ENCODE measurements at places on chromosomes 5 and 9.

DNA sequence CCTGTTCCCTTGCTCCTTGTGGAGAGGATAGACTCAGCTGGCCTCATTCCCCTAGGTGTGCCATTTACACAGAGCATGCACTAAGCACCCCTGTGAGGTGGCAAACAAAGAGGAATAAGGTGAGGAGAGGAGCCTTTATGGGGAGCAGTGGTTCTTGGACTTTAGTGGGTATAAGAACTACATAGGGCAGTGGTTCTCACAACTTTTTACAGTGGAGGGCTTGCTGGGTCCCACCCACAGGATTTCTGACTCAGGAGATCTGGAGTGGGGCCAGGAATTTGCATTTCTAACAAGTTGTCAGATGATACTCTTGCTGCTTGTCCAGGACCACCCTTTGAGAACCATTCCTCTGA lies 42.0 kb downstream of the CSF1R start:
- no peak for DNase-seq

DNA sequence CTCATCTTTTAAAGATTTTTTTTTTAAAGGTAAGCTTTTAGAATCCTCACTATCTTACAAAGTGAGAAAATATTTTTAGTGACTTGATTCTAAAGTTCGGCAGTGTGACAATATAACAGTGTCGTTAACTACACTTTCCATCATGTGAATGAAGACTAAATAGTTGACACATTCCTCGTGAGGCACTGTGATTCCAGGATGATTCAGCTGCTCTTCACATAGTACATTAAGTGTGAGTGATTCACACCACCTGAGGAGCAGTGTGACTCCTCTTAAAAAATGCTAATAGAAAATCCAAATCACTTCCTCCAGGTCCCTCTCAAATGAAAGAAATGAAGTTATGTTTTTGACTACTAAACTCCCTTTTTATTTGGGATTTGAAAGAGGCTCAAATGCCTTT lies 589.5 kb downstream of the GABRG2 start:
- no peak for DNase-seq

DNA sequence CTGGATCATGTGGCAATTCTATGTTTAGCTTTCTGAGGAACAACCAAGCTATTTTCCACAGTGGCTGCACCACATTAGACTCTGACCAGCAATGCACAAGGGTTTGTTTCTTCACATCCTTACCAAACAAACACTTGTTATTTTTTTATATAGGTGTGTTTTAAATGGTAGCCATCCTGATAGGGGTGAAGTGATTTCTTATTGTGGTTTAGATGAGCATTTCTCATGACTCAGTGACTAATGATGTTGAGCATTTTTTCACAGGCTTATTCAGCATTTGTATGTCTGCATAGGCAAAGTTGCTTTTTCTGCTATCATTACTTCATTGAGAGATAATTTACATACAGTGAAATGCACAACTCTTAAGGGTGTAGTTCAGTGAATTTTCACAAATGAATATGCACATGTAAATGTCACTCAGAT lies 36.0 kb downstream of the ANKRD33B start:
- DNase-seq, result no peak

GRCh38 chr5:173535976-173536639 lies 80.3 kb downstream of the BOD1 start:
- DNase-seq, result no peak

DNA sequence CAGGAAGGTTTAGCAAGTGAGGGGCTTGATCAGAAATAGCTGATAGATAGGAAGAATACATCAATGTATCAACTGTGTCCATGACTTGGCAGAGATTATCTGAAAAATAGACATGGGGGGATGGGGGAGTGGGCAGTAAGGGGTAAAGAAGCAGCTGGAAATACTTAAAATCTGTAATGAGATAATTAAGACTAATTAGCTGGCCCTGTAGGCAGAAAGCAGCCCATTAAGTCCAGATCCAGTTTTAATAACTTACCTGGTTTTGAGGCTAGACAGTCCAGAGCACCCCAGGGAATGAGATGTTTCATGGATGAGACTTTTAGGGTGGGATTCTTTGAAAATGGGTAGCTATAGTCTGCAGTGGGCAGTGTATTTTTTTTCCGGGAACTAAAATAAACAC lies 116.9 kb upstream of the TLX3 start:
- no peak for DNase-seq

DNA sequence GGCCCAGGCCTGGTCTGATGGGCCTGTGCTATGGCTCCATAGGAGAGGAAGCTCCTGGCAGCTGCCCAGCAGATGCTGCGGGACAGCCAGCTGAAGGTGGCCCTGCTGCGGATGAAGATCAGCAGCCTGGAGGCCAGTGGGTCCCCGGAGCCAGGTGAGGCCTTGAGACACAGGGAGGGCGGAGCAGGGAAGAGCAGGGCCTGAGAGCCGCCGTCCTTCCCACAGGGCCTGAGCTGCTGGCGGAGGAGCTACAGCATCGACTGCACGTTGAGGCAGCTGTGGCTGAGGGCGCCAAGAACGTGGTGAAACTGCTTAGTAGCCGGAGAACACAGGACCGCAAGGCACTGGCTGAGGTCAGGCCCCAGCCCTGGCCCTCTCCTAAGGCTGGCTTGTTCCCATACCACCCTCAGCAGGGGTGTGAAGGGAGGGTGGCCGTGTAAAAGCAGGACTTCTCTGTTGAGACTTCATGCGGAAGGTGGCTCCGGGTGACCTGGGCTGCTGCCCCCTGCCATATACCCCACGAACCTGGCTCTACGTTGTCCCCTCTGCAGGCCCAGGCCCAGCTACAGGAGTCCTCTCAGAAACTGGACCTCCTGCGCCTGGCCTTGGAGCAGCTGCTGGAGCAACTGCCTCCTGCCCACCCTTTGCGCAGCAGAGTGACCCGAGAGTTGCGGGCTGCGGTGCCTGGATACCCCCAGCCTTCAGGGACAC lies 4.5 kb downstream of the PKN3 start:
- no peak for DNase-seq

DNA sequence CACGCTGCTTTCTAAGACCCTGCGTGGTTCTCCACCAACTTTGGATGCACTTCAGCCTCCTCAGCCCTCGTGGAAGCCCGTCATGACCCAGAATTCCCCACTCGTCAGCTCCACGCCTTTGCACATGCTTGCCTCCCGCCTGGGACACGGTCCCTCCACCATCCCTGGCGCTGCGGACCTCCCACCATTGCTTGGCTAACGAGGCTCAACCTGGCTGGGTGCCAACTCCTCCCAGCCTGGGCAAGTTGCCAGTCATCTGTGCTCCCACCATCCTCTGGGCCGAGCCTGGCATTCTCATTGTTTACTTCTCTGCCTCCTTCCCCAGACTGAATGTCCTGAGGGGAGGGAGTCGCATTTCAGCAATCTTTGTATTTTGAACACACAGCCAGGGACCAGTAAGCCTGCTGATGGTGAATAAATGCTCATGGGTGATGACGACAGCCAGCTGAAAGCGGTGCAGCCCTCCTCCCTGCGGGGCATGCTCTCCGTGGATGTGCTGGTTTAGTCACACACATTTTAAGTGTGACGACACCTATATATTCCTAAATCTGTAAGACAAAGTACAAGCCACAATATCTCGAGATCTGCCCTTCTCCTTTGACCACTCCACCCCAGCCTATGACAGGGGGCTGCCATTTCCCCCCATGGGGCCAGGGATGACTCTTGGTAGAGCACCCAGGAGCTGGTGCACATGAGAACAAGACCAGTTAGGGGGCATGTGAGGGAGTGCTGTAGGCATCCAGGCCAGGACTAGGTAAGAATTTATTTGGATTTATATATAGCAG lies 37.6 kb downstream of the ANKRD33B start:
- no peak for DNase-seq

DNA sequence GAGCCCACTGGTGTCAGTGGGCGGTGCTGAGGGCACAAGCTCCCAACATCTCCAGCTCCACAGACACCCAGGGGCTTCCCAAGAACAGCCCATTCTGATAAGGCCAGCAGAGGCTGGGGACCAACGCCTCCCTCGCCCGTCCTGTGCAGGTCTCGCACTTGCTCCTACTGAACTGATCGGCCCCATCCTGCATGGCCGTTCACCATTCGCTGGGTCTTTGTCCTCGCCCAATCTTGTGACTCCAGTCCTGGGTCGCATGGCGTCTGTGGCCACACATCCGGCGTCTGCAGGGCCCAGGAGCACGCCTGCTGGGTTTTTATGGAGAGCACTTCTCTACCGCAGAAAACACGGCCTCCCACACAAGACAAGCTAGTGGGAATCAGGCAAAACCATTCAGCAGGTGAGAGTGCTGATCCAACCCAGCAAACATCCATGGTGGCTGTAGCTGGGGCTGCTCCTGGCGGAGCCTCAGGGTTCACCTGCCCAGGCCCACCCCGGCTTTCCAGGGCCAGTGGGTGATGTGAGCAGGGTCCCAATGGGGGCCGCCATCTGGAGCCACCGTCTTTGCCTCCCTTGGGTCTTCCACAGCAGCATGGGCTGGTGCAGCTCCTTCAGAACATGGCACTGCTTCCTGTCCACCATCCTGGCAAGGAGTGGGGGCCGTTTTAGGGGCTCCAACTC lies 7.4 kb downstream of the LRRC14B start:
- DNase-seq, result no peak

GRCh38 chr9:91429501-91429900 lies 5.9 kb upstream of the NFIL3 start:
- no peak for DNase-seq

GRCh38 chr9:16626577-16627130 lies 243.8 kb downstream of the BNC2 start:
- no peak for DNase-seq

DNA sequence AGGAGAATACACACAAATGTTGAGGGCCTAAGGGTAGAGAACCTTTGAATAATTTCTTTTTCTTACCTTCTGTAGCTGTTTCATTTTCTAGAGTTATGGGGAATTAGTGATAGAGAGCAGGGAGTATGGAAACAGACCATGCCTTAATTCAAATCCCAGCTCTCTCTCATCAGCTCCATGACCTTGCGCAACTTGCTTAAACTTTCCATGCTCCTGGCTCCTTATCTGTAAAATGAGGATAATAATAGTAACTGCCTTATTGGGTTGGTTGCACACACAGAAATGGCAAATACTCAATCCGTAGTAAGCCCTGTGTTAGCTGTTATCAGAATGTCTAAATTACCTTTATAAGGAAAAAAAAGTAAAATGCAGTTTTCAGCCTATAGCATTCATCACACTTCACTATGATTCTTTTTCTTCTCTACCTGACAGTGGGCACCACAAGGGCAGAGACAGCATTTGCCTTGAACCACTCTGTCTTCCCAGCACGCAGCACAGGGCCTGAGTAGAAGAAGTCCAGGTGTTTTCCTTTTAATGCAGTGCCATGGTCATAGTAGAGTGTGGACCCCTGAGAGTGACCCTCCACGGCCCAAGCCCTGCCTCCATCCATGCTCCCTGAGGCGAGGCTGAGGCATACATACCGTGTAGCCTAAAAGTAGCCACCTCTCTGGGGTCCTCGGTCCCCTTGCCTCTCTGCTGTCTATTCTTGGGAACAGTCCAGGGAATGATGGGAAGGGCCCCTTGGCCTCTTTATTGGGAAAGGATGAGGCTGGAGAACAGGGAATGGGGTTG lies 17.4 kb downstream of the C5orf15 start:
- DNase-seq, result no peak

DNA sequence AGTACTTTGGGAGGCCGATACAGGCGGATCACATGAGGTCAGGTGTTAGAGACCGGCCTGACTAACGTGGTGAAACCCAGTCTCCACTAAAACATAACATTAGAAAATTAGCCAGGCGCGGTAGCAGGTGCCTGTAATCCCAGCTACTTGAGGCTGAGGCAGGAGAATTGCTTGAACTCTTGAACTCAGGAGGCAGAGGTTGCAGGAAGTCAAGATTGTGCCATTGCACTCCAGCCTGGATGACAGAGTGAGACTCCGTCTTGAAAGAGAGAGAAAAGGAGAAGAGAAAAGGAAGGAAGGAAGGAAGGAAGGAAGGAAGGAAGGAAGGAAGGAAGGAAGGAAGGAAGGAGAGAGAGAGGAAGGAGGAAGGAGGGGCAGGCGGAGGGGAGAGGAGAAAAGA lies 45.1 kb downstream of the MYO10 start:
- no peak for DNase-seq

DNA sequence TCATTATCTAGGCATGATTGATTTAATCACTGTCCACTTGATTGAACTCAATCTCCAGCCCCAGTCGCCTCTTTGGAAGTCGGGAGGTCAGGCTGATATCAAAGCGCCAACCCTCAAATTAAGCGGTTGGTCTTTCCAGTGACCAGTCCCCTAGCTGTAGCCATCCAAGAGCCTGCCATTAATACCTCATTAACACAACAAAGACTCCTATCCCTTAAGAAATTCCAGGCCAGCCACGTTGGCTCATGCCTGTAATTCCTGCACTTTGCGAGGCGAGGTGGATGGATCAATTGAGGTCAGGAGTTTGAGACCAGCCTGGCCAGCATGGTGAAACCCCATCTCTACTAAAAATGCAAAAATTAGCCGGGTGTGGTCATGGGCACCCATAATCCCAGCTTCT lies 27.4 kb upstream of the GCNT1 start:
- no peak for DNase-seq

- no peak for DNase-seq
These were observed 13.3 kb upstream of the WHRN start for GRCh38 chr9:114518599-114519022.

DNA sequence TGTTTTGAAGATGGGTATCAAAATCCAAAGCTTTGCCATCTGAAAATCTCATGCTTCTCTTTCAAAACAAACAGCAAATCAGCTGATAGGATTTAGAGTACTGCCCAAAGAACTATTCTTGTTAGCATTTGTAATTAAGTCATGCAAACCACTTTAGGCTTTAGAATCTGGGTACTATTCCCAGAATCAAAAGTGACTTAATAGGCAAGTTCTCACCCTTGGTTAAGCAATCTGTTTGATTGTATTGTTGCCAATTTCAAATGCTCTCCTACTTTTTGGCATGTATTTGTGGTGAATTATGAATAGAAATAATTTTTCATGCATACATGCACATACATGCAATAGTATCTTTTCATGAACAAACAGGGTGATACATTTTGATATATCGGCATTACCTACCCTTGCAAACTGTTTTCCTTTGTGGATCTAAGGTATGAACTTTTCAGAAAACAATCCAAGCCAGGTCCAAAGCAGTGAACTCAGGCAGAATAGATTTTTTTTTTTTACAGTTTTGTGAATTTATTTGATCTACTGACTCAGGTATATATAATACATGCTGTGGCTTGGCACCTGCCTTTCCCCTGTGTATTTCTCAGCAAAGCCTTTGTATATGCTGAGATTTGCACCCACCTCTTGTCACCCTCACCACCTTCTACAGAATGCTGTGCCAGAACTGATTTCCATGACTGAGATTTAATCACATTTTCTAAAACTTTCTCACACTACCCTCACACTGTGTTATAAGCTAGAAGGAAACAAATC lies 9.0 kb downstream of the IL33 start:
- DNase-seq, result no peak

GRCh38 chr5:139982157-139982974 lies 60.7 kb downstream of the NRG2 start:
- no peak for DNase-seq

GRCh38 chr5:83721953-83722901 lies 1.6 kb upstream of the HAPLN1 start:
- no peak for DNase-seq
